ENCODE measurements at places on chromosomes 16 and 17.

DNA sequence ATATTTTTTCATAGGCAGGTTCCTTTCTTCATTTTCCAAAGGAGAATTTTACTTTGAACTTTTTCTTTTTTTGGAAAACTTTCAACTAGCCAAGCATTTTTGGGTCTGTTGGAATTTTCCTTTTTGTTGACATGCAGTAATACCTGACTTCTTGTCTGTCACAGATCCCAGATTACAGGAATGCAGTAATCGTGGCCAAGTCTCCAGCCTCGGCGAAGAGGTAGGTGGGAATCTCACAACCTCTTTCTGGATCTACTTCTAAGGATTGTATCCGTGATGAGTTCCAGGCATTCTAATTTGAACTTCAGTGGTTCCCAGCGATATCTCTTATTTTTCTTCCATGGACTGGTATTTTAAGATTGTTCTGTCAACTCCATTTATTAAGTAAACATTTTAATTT is 31.7 kb downstream of the PRPSAP2 start:
- no peak for DNase-seq

GRCh38 chr16:65095906-65096305 is 26.0 kb downstream of the CDH11 start:
- DNase-seq = no peak

DNA sequence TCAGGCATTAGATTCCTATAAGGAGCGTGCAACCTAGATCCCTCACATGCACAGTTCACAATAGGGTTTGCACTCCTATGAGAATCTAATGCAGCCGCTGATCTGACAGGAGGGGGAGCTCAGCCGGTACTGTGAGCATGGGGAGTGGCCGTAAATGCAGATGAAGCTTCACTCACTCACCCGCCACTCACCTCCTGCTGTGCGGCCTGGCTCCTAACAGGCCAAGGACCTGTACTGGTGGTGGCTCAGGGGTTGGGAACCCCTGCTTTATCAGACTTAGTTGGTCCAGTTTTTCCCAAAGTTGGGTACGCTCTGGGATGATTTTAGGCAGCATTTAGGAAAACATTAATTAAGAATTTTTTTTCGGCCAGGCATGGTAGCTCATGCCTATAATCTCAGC is 103.8 kb downstream of the MARF1 start:
- DNase-seq = no peak

DNA sequence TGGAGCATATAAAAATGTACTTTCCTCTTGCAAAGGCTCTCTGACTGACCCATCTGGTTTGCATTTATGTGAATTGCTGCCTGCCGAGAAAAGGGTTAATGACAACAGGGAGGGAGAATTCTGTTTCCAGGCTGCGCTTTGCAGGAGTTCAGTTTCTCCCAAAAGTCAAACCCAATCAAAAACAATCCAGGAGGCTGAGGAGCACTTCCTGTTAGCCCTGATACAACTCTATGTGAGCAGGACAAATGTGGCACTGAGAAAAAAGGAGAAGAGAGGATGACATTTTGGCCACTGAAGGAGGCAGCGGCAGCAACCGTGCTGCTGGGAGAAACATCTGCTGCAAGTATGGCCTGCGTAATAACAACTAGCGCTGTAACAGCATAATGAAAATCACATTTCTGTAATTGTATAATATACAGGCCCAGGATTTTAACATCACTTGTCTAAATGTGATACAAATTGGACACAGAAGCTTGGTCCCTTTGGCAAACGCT is 26.8 kb upstream of the ELAC2 start:
- DNase-seq = no peak

- DNase-seq = no peak
Observed at GRCh38 chr17:29909236-29910003, 20.6 kb downstream of the SSH2 start.

DNA sequence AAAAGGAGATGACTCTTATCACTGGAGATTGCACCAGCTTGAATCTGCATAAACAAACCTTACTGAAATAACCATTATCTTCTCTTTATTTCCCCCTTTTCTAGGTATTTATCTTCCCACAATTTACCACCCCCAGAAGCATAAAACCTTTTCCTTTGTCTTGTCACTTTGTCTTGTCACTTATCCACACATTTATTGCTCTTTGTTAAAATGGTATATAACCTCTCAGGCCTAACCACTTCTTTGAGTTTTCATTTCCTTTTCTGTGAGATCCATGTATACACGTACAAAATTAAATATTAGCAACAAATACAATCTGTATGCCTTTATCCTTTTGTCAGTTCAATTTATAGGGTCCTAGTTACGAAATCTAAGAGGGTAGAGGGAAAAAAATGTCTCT is 122.9 kb downstream of the CACNG3 start:
- no peak for DNase-seq

GRCh38 chr16:85018529-85019236 is 7.3 kb upstream of the ZDHHC7 start:
- no peak for DNase-seq

DNA sequence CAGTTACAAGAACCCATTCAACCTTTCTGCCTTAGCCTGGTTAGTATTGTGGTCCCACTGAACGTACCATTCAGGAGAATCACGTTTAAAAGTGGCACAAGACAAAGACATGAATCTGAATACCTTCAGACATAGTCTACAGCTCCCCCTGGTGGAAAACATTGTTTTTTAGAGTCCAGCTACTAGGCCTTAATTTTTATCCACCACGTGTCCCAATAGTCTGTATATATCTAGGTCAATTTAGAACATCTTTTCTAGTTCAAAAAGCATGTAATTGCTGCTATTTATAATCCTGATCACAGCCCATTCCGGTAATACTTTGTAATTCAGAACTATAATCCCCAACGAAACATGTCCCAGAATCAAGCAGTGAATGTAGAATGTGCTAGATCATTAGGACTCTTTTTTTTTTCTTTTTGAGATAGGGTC is 13.7 kb upstream of the GUCY2D start:
- DNase-seq = peak; percentile 91

- DNase-seq = no peak
Observed at GRCh38 chr16:89001117-89002027, 24.4 kb upstream of the CBFA2T3 start.

DNA sequence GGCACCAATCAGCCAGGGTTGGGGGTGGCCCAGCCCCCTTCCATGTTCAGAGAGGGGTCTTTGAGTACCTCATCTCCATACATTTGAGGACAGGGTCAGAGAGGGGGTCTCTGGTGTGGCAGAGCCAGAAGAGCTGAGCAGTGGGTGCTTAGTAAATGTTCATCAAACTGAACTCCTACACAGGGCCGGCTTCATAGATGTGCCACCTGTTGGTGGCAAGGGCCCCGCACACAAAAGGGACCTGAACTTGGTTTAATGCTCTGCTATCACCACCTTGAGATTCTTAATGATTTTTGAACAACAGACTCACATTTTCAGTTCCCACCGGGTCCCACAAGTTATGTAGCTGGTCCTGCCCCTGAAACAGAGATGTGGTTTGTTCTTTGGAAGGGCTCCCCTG is 9.0 kb upstream of the C1QL1 start:
- no peak for DNase-seq

GRCh38 chr16:30805370-30806169 is 18.6 kb upstream of the ZNF629 start:
- DNase-seq = peak; percentile 28

- no peak for DNase-seq
Observed at GRCh38 chr16:31107465-31107867, 720 bp upstream of the BCKDK start.

DNA sequence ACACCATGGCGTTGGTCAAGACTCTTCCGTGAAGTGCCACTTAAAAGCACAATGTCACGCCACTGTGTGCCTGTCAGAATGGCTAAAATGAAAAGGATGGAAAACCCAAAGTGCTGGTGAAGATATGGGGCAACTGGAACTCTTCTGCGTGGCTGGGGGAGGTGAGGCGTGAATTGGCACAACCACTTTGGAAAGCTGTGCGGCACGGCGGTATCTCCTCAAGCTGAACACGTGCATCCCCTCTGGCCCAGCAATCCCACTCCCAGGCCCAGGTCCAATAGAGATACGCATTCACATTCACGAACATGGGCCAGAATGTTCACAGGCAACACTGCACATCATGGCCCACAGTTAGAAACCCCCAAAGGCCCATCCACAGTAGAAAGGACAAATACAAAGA is 8.9 kb downstream of the DUSP3 start:
- DNase-seq = no peak

Measured in CD4-positive, alpha-beta T cell (primary cell).